ENCODE measurements at places on chromosomes 3 and 15. TPM values are rescaled to one million over a fixed set of nuclear protein-coding genes. Genes with fewer than 3 reads are reported as not detected.

- no peaks in the 10 kb centered on the region for H3K4me1 ChIP-seq
- H3K27ac ChIP-seq: no peak overlapping the region
- peaks cover 14% of the 10 kb centered on the region for H3K27me3 ChIP-seq
- DNase-seq: no peak
- no peaks in the 10 kb centered on the region for H3K36me3 ChIP-seq
Observed at GRCh38 chr15:91196127-91196526, 96.1 kb downstream of the SV2B start.

CFAP91 gene
- total RNA-seq: 0.24 TPM

CSNK1G1 gene
- 31.3 TPM for total RNA-seq

- peaks cover 10% of the 10 kb centered on the region for H3K27me3 ChIP-seq
- H3K27ac ChIP-seq: no peak overlapping the region
- H3K4me1 ChIP-seq: peaks cover 4% of the 10 kb centered on the region
- peak overlapping the region; percentile 30 for H3K4me3 ChIP-seq
- no peak for DNase-seq
Observed at GRCh38 chr3:184358124-184358767, 3.2 kb downstream of the CLCN2 start.

DNA sequence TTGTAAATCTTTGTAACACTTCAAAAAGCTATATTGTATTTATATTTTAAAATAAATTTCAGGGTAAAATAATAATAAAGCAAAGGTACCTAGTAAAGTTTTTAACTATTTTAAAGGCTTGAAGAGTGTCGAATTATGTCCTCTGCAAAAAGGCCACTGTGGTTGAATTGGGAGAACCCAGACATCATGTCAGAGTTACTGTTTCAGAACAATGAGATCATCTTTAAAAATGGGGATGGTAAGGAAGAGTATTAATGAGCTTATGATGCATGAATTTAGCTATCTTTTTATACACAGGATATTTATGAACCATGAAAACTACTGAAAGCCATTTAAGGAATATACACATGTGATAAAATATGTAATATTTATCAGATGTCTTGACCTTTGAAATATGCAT, 26.3 kb downstream of the KCNMB3 start:
- H3K4me3 ChIP-seq: no peak overlapping the region
- H3K27me3 ChIP-seq: no peaks in the 10 kb centered on the region
- no peak overlapping the region for H3K27ac ChIP-seq
- DNase-seq: no peak

CCK gene
- not detected for total RNA-seq

DNA sequence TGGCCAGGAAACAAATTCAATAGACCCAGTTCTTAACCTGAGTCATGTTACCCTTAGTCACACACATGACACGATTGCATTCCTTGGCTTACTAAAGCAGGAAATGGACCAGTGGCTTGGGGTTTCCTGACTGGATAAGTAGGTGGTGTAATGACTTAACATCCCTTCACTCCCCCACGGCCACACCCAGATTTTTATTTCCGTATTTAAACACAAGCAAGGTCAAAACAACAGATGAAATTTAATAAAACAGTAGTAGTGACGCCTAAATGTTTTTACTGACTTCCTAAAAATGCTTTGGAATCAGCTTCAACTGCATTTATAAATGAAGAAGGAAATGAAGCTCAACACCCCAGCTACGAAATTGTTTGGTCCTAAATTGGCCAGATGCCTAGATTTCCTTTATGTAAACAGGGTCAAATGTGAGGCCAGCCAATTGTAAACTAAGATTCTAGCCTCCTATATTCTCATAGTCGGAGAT, 324.3 kb downstream of the CHST2 start:
- H3K4me3 ChIP-seq: peak overlapping the region; percentile 3
- H3K4me1 ChIP-seq: peaks cover 21% of the 10 kb centered on the region
- DNase-seq: no peak
- H3K27ac ChIP-seq: peak overlapping the region; percentile 15

DNA sequence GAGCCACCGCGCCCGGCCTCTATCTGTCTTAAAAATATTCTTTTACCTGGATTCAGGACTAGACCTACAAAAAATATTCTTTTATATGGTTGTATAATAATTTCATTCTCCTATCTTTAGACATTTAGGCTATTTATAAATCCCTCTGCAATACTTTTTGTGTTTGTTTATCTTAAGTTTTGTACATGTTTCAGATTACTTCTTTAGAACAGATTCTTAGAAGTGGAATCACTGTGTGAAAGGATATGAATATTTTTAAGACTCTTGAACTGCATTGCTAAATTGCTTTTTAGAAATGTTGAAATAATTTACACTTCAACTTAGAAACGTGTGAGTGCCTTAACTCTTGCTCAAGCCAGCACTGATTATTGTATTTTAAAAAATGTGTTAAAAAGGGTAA, 131.3 kb upstream of the PTX3 start:
- no peak overlapping the region for H3K27ac ChIP-seq
- no peak overlapping the region for H3K4me3 ChIP-seq
- no peaks in the 10 kb centered on the region for H3K36me3 ChIP-seq
- no peaks in the 10 kb centered on the region for H3K4me1 ChIP-seq

GRCh38 chr3:160226026-160226907, 1.0 kb downstream of the C3orf80 start:
- no peaks in the 10 kb centered on the region for H3K36me3 ChIP-seq
- DNase-seq: no peak
- H3K4me3 ChIP-seq: peak overlapping the region; percentile 83
- peak overlapping the region; percentile 67 for H3K27ac ChIP-seq
- H3K27me3 ChIP-seq: peaks cover 64% of the 10 kb centered on the region

- DNase-seq: no peak
- no peaks in the 10 kb centered on the region for H3K27me3 ChIP-seq
- no peaks in the 10 kb centered on the region for H3K36me3 ChIP-seq
- no peak overlapping the region for H3K27ac ChIP-seq
- H3K4me3 ChIP-seq: no peak overlapping the region
Observed at GRCh38 chr15:47390208-47390765, 327.0 kb upstream of the SEMA6D start.

DNA sequence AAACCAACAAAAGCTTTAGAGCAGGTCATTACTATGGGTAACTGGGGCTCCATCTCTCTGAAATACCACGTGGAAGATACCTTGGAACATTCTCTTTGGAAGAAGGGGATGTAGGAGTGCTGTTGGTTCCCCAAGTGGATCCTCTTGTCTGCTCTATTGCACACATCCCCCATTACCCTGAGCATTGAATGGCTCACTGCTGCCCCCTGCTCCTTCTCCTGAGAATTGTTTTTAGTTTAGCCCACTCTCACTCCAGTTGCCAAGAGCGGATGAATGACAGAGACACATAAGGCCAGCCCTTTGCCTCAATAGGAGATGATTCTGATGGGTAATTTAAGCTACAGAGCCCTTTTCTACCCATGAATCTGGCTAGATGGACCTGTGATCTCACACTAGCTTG, 135.6 kb upstream of the SUCLG2 start:
- no peak overlapping the region for H3K4me3 ChIP-seq
- DNase-seq: peak; percentile 33
- H3K27ac ChIP-seq: no peak overlapping the region
- H3K4me1 ChIP-seq: no peaks in the 10 kb centered on the region
- no peaks in the 10 kb centered on the region for H3K27me3 ChIP-seq

GRCh38 chr3:31262201-31262600, 270.5 kb upstream of the STT3B start:
- DNase-seq: no peak
- no peak overlapping the region for H3K27ac ChIP-seq
- H3K4me1 ChIP-seq: peaks cover under 1% of the 10 kb centered on the region
- H3K36me3 ChIP-seq: peaks cover 2% of the 10 kb centered on the region
- H3K27me3 ChIP-seq: no peaks in the 10 kb centered on the region

ATP10A gene
- total RNA-seq: 47.9 TPM

NDUFB5 gene
- 81.5 TPM for total RNA-seq

DNA sequence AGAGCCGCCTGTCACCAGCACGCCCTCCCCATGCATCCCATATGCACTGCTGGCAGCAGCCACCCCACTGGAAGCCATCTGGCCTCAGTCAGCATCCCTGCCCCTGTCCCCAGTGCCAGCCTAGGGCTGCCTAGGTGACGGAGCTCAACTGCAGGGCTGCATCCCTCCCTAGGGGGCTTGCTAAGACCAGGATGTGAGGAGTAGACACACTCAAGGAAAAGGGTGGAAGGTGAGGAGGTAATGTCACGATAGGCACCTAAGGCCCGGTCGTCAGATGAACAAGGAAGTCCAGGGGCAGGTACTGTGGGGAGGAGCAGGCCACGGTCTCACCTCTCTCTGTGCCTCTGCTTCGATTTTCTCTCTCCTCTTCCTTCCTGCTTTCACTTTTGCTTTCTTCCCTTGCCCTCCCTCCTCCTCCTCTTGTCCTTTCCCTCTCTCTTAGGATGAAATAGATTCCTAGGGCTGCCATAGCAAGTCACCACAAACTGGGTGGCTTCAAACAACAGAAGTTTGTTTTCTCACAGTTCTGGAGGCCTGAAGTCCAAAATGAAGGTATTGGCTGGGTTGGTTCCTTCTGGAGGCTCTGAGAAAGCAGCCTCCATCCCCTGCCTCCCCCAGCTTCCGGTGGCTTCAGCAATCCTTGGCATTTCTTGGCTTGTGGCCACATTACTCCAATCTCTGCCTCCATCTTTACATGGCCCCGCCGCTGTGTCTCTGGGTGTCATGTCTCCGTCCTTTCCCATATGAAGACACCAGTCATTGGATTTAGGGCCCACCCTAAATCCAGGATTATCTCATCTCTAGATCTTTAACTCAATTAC, 298.3 kb downstream of the SHQ1 start:
- peaks cover 28% of the 10 kb centered on the region for H3K4me1 ChIP-seq
- peaks cover 3% of the 10 kb centered on the region for H3K36me3 ChIP-seq
- H3K27me3 ChIP-seq: no peaks in the 10 kb centered on the region

TM6SF1 gene
- total RNA-seq: 4.5 TPM

SLCO3A1 gene
- 20.0 TPM for total RNA-seq

GRCh38 chr15:93897377-93897776, 334.0 kb upstream of the MCTP2 start:
- no peaks in the 10 kb centered on the region for H3K36me3 ChIP-seq
- no peak for DNase-seq
- no peak overlapping the region for H3K27ac ChIP-seq
- no peak overlapping the region for H3K4me3 ChIP-seq

- no peak for DNase-seq
- no peaks in the 10 kb centered on the region for H3K4me1 ChIP-seq
- peaks cover 6% of the 10 kb centered on the region for H3K27me3 ChIP-seq
- no peaks in the 10 kb centered on the region for H3K36me3 ChIP-seq
- H3K4me3 ChIP-seq: no peak overlapping the region
Observed at GRCh38 chr3:68915973-68916372, 16.4 kb downstream of the TAFA4 start.
